ENCODE measurements at places on chromosomes 6 and 20.

GRCh38 chr6:110033749-110034666 is 55.9 kb downstream of the GPR6 start:
- no peak for DNase-seq

DNA sequence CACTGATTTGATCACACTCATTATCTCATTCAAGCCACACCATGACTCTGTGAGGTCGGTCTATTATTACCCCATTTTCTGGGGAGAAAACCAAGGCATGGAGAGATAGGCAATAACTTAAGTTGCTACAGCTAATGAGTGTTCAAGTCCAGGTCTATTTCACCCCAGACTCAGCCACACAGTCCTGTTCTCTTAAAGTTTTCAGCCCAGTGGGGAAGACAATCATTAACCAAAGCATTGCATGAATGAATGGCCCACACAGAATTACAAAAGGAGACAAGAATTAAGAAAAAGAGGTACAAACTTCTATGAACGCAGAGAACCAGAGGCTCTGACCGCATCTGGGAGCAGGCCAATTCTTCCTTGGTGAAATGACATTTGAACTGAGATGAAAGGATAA is 7.1 kb downstream of the BPI start:
- DNase-seq: no peak

DNA sequence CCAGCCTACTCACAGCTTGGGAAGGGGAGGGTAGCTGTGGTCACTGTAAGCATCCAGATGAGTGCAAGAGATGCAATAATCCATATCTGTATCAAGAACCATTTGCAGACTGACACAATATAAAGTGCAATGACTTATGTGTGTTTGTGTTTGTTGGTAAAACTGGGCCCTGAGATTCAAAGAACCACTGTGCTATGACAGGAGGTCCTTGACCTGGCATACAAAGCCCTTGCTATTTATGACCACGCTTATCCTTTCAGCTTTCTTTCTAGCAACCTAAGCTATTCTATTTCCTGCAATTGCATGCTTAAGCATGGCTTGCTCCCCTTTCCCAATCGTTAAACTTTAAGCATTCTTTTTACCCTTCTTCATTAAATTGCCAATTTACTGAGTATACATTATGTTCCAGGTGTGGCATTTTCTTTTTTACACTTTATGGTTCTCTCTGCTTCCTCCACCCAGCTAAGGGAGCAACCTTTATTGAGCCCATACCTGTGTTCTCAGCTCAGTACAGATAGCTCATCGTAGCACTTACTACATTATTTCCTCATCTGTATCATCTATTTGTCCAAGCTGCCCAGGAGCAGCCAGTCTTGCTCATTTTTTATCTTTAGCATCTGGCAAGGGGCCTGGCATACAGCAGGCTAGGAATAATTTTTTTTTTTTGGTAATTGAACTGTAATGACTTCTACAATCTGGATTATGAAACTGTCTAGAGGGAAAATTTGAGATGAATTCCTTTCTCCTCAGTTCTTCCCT is 3.5 kb downstream of the MCUR1 start:
- DNase-seq: no peak

GRCh38 chr20:54250691-54251090 is 42.8 kb downstream of the PFDN4 start:
- no peak for DNase-seq

DNA sequence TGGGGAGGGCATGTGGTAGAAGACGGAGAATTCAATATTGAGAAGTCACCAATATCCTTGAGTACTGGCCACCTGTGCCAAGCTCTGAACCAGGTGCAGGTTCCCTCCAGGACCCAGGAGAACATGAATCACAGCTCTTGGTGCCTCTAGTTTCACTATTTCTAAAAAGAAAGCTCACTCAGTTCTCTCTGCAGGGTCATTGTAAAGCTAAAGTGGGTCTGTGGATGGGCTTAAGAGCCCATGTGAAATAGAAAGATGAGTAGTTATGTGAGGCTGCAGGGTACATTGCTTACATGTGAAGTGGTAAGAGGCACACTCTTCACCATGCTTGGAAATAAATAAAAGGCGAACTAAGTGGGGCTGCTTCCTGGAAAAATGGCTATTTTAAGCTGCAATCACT is 43.6 kb downstream of the ZNF831 start:
- DNase-seq: no peak

DNA sequence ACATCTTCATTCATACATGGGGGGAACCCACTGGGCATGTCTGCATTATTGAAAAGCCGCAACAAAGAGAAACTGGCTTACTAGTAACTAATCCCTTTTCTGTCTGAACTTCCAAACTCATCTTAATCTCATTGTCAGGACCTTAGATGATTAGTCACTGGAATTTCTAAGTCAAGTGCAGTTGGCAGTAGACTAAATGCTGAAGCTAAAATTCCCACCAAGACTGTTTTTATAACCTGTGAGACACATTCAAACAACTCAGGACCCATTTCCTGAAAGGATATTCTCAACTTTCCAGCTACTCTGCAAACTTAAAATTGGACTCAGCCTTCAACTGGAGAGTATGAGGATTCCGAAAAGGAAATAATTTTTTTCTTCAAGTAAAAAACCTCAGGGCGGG is 94.8 kb upstream of the SCAF8 start:
- DNase-seq: no peak

DNA sequence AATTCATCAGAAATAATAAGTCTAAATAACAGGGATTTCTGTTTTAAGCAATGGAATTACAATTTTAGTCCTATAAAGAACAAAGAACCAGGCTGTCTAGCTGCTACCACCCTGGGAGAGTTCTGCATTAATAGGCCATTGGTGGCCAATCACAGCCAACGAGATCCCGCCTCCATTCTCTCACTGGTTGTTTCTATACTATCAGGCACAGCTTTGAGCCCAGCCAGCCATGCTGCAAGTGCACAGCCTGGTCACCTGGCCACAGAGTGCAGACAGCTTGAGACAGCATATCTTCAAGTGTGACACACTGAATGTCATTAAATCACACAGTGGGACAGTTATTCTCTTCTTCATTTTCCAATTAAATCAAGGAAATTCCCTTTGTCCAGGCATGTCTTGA is 16.1 kb upstream of the RAB22A start:
- no peak for DNase-seq

DNA sequence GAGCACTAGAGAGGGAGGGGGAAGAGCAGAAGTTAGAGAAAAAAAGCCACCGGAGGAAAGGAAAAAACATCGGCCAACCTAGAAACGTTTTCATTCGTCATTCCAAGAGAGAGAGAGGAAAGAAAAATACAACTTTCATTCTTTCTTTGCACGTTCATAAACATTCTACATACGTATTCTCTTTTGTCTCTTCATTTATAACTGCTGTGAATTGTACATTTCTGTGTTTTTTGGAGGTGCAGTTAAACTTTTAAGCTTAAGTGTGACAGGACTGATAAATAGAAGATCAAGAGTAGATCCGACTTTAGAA is 2.0 kb downstream of the ID4 start:
- no peak for DNase-seq

- no peak for DNase-seq
These were observed 139.5 kb downstream of the ALDH8A1 start for GRCh38 chr6:134810402-134810801.

DNA sequence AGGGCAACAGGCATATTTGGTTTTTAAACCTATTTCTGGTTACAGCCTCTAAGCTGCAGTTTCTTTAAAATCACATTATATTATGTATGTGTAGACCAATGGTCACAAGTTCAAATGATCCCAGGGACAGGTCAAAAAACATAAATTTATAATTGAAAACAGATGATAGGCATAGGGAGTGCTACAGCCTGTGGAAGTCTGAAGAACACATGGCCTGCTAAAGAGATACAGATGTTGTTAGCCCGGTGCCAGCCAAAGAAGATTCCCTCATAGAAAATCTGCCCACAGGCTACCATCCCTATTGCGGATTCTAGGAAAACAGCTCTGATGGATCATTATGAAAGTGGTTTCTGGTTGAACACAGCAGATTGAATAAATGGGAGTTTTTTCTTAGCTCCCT is 65.3 kb downstream of the NRSN1 start:
- DNase-seq: no peak

All from AG08396 (cell line).